ENCODE measurements at places on chromosomes 2 and 18. TPM values are rescaled to one million over a fixed set of nuclear protein-coding genes. Genes with fewer than 3 reads are reported as not detected.

UGT1A8 gene
- not detected for total RNA-seq

ANKRD30BL gene
- total RNA-seq = not detected

UGT1A6 gene
- total RNA-seq = not detected

SH2D6 gene
- not detected for total RNA-seq

PRKAG3 gene
- not detected for total RNA-seq

SOCS6 gene
- total RNA-seq = 12.4 TPM

MYO5B gene
- 2.1 TPM for total RNA-seq

MAB21L4 gene
- total RNA-seq = not detected

KCTD1 gene
- 10.8 TPM for total RNA-seq

PDCL3 gene
- total RNA-seq = 28.9 TPM

ACMSD gene
- not detected for total RNA-seq

TXNDC2 gene
- not detected for total RNA-seq

MBD2 gene
- total RNA-seq = 33.9 TPM

OR6B2 gene
- total RNA-seq = not detected

RAMP1 gene
- not detected for total RNA-seq

CCDC121 gene
- 1.8 TPM for total RNA-seq

ZSWIM2 gene
- not detected for total RNA-seq

COL4A4 gene
- under 0.01 TPM for total RNA-seq

RBKS gene
- 1.0 TPM for total RNA-seq

HOXD12 gene
- total RNA-seq = not detected

PSMD14 gene
- 123 TPM for total RNA-seq

GAD1 gene
- not detected for total RNA-seq

NTSR2 gene
- total RNA-seq = not detected

APCDD1 gene
- total RNA-seq = not detected

TMX3 gene
- total RNA-seq = 37.9 TPM

SLC8A1 gene
- total RNA-seq = 0.34 TPM

SLC16A14 gene
- total RNA-seq = 1.5 TPM

SPP2 gene
- total RNA-seq = not detected

SP140L gene
- 11.0 TPM for total RNA-seq

RPIA gene
- 9.9 TPM for total RNA-seq

RBFA gene
- 37.7 TPM for total RNA-seq

SLC40A1 gene
- 3.1 TPM for total RNA-seq

Measured in mammary microvascular endothelial cell (primary cell).